GM10248 (cell line): ENCODE measurements at places on chromosomes 6 and 20.

DNA sequence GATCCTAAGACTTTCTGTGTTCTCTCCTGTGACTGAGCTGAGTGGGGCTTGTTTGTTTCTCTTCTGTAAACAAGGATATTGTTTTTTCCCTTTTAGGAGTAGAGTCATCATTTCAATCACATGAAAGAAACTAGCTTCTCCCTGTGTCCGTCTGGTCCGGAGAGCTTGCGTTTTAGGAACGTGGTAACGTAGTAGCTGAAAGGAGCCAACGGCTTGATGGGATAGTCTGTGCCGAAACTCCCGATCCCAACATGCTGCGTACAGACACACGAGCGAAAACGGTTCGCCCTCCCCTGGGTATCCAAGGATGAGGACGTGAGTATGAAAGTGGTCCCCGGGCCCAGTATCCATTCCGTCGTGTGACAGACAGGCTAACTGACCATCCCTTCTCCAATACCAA is 146.5 kb downstream of the ZMYND8 start:
- no peak for DNase-seq

DNA sequence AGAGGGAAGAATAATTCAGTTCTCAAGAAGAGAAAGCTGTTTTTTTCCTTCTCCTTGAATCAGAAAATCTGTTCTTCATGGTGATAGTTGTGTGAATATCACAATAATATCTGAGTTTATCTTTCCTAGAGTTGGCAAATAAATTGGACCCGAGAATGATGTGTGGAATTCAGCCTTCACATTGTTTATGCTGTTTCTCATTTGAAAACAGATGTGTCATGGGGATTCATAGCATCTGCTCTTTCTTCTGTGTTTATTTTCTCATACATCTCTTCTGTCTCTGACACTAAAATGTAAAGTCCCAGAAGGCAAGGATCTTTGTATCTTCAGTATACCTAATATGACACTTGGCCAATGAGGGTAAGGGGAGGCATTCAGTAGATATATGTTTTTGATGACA is 103.6 kb upstream of the SGK1 start:
- no peak for DNase-seq

DNA sequence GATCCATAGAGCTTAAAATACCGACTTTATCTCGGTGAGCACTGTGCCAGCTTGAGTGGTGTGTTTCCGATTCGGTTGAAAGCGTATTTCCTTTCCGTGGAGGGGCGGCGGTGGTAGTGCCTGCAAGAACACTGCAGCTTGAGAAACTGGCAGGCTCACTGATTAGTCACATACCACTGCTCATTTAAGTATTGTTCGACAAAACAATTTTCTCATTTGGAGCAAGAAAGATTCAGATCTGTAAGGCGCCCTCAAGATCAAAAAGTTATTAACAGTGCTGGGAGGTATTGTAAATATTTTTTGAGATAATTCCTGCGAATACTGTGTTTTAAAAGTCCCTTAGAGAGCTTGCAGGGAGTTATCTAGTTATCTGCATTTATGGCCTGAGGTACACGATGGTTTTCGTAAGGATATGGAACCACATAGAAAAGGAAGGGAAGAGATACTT is 1.3 kb downstream of the MAPK14 start:
- DNase-seq, result no peak

DNA sequence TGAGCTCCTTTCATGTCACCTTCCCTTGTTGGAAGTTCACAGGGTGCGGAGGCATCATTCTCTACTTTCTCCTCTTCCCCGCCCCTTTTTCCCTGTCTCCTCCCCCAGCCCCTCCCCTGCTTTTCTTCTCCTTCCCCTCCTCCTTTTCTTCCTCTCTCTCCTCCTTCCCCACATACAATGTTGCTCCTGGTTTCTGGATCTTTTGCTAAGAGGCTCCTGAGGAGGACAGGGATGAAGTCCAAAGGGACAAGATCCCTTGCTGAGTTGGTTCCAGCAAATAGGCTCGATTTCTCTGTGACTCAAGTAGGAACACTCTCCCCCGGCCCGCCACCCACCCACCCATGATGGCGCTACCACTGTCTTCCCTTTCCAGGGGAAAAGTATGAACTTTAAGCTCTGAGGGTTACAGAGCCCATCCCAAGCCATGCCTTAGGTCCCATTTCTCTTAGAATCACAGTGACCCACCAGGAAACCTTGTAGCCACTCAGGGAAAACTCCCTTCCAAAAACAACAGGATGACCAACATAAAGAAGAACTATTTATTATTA is 852 bp upstream of the TFEB start:
- no peak for DNase-seq

DNA sequence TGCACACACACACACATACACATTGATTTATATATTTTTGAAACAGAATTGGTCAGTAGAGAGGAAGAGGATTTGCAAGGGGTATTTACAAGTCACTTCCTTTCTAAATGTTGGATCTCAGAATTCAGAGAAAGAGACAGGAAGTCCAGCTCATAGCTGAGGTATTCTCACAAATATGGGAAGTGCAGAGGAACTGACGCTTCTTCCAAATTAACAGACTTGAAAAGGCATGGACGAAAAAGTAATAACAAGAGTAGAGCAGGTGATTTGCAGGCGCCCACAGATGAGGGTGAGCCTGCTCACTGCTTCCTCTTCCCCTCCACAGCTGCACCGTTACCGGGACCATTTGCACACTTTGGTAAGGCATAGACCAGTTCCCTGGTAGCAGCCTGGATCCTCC is 246.4 kb downstream of the PHACTR1 start:
- DNase-seq, result no peak
